ENCODE measurements at places on chromosomes 2 and 18.

- no peak for DNase-seq
Measured at GRCh38 chr18:21260621-21261020, 18.6 kb downstream of the GREB1L start.

DNA sequence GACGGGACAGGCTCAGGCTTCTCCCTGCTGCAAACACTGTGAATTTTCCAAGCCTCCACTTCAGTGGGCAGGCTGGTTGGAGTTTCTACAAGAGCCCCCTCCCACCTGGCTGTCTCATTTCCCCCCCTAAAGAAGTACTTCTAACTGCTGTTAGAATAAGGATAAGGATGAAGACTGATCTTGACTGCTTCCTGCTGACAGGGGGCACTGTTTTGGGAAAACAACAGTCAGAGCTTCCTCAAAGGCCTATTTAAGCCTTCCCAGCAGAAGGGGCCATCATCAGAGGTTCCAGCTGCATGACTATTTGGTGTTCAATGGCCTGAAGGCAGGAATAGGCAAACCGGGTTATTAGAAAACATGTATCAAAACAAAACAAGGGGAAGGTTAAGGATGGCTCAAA lies 1162.8 kb downstream of the DSC3 start:
- no peak for DNase-seq

GRCh38 chr2:239961662-239962613 lies 63.2 kb downstream of the NDUFA10 start:
- no peak for DNase-seq

DNA sequence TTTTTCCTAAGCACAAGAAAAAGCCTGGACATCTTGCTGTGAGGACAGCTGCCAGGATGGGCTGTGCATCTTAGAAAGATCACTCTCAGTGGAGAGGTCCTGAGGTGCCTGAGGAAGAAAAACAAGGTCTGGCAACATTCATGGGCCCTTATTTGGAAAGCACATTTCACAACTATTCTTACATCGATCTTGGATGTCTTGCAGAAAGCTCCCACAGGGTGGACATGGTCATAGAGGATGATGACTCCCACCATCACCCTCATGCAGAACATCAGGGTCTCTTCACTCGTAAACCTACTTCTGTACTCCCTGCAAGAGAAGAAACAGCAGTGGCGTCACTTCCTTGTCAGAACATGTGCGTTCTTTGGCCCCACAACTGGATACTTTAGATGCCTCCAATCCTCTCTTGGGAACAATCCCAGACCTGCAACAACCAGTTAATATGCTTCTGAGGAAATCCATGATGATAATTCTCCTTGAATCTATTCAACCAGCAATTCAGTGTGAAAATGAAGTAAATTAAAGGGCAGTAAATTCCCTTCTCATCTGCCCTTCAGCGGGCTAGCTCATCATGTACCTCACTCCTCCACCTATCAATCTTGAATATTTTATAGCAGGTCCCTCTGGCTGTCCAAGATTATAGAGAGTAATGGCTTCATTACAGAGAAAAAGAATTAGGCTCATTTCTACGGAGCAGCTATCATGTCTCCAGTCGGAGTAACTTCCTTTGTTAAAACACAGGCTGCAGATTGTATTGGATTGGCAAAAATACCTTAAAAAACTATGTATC lies 106.2 kb downstream of the CYRIA start:
- DNase-seq = no peak

DNA sequence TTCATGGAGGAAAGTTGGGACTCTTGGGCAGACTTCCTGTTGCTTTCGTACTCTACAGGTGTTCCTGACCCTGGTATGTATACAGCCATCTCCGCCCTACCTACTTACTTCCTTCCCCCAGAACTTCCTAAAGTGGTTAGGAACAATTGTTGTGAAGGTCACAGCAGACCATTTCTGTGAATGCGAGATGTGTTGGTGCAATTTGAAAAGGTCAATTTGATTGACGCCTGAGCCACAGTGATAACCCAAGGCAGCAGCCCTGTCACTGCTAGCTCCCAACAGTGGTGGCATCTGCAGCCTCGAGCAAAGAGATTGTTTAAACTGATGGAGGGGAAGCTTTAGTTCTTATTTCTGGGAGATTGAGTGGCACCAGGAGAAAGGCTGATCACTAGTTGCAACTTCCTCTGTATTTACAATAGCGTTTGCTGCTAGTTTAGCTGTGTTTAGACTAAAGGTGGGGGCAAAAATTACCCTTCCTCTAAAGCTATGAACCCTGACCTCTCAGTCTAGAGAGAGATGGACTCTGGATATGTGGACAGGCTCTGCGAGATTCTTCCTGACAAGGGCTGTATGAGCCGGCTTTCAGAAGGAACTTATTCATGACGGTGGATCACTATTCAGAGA lies 78.3 kb upstream of the MAP4K3 start:
- no peak for DNase-seq

- DNase-seq = no peak
Measured at GRCh38 chr2:195590861-195591205, 66.2 kb upstream of the SLC39A10 start.

GRCh38 chr2:220539481-220539880 lies 912.1 kb downstream of the SLC4A3 start:
- no peak for DNase-seq

- DNase-seq = no peak
Measured at GRCh38 chr2:71173096-71173495, 42.7 kb downstream of the MPHOSPH10 start.

DNA sequence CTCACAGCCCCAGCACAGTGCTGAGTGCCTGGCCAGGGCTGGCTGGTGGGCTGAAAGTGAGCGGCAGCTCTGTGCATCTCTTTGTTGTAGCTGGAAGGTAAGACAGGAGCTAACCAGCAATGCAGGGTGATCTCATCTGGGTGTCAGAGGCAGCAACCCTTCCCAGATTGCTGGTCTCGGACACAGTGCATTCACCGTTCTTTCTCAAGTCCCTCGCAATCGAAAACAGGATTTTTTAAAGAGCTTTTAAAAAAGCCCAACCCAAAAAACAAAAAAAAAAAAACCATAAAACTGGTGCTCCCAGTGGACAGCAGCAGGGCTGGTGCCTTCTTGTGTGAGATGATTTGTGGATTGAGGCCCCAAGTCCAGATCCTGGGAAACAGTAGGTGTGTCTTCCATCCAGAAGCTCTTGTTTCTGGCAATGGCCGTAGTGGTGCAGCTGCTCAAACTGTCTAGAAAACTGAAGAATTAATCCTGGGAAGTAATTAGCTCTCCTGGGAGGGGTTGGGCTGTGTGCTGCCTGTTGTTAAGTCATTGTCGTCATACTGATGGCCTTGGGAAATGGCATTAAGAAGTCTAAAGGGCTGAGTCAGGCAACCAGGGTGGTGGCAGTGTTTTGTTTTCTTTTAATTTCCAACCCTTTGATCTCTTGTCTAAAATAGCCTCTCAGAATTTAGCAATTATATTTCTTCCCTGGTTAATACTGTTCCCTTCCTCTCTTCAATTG lies 156.7 kb downstream of the KLHL29 start:
- DNase-seq = peak; percentile 55

DNA sequence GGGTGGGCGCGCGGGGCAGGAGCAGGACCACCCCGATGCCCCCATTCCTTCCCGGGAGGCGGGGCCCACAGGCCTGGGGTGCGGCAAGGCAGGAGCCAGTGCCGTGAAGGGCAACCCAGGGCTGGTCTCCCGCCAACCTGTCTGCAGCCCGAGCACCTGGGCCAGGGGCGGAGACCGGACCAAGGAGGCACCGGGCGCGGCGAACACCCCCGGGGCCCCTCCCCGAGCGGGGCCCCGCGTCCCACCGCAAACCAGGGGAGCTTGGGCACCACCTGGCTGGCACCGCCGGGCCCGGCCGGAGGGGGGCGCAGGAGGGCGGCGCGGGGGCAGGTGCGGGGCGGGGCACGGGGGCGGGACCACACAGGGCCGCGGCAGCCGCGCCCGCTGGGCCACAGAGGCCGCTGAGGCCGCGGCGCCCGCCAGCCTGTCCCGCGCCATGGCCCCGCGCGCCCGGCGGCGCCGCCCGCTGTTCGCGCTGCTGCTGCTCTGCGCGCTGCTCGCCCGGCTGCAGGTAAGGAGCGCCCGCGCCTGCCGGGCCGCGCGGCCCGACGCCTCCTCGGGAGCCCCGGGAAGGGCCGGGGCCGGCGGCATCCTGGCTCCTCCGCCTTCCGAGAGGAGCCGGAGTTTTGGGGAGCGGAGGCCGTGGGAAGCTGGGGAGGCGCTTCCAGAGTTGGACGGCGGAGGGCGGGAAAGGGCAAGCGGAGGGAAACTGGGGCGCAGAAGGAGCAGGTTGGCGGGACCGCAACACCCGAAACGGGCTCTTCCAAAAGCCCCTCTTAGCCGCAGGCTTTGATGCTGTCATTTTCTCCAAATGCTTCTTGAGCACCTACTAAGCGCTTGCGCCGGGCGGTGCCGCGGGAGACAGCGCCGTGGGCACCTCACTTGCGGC lies at the start of gene TNFRSF11A:
Gene TNFRSF11A, plus strand, starts transcription at position 394 of the 889 bp plus-strand sequence. Its CDS starts 43 bp downstream, at position 437.
- DNase-seq = no peak

- no peak for DNase-seq
Measured at GRCh38 chr2:118925981-118926380, 16.0 kb upstream of the MARCO start.

All from AG08395 (cell line).